Activated CD4-positive, CD25-positive, alpha-beta regulatory T cell treated with anti-CD3 and anti-CD28 coated beads, Interleukin-2, amount 50 U/mL, for 72 hours (primary cell): ENCODE measurements at places on chromosomes 5 and 9.

DNA sequence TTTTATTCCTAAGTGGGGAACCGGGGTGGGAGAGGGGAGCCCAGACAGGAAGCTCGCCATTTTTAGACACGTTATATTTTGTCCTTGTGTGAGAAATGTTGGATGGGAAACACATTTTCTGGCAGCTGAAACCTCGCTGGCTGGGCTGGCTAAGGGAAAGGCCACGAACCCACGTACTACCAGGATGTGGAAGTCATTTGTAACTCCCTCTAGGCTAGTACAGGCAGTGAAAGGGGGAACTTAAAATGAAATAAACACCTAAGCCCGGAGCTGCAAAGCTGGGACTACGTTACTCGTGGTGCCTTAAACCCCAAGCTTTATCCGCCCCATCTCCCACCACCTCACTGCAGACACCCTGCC, 42.5 kb downstream of the TMEM174 start:
- DNase-seq, result no peak

DNA sequence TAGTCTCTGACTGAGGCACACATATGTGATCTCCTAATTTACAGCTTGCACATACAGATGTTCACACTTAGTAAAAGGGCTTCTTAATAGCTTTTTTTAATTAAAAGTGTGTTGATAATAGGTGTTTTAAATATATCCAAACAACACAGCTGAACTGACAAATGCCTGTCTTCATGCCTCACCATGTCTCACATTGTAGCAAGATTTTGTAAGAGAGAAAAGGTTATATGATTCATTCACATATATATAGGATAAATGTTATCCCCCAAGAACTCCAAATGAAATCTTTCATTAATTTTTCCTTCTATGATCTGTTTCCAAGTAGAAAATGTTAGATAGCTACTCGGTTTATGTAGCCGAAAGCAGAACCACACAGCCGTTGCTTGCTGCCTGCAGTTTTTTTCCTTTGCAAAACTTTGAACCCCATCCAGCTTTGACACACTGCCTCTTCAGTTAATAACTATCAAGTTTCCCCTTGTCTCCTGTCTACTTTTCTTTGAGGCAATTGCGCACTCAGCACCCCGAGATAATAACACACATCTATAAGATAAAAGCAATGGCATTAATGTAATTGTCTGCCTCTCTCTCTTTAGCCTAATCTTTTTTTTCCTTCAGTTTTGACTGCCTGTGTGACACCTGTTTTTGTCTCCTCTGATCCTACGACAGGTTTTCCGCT, 299.2 kb downstream of the BNC2 start:
- DNase-seq, result no peak

DNA sequence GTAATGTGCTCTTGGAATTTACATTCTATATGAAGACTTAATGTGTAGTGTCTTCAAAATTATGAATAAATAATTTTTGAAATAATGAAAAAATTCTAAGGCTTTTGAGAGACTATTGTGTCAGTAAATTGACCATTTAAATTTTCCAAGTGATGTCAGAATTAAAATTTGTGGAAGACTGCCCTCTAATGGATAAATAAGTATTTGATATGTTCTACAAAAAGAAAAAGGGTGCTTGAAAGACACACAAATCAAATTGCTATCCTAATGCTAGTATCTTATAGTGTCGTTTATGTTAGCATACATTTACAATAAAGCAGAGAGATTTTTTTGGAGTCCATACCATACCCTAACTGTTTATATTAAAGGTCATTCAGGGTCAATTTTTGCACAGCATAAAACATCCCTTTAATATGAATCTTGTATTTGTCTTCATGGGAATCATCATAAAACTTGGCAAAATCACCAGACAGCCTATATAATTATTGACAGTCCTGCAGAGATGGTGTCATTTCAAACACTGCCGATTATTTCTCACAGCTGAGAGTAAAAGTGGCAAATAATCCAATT, 120.8 kb upstream of the SLC27A6 start:
- DNase-seq, result no peak

GRCh38 chr5:128757196-128757959, 207.9 kb upstream of the SLC27A6 start:
- DNase-seq, result no peak

DNA sequence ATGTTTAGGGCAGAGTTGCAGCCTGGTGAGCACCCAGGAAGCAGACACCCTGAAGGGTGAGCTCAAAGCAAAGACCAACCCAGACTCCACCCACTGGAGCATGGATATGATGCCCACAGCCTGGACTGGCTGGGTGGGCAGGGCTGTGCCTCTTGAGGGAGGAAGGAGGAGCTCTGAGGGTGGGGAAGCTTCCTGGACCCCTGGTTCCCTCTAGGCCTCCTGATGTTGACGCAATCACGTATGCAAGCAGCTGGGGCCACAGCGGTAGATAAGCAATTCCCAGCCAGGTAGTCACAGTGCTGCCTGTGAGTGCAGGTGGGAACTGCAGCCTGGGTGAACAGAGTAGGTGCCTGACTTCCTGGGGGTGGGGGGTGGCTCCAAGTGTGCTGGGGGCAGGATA, 271.5 kb downstream of the CDK5RAP2 start:
- DNase-seq, result no peak

- DNase-seq, result no peak
Observed at GRCh38 chr9:20805766-20806165, 121.7 kb downstream of the FOCAD start.

DNA sequence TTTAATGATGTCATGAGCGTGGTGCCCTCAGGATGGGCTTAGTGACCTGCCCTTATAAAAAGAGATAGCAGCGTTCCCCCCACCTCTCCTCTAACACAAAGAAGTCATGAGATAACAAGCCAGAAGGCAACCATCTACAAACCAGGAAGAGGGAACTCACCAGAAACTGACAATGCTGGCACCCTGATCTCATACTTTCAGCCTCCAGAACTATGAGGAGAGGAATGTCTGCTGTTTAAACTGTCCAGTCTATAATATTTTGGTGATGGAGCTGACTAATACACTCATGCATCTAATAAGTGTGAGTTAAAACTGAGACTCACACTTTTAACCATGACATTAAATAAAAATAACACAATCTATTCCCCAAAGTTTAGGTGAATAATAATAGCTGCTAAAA, 156.1 kb upstream of the SPEF2 start:
- no peak for DNase-seq

DNA sequence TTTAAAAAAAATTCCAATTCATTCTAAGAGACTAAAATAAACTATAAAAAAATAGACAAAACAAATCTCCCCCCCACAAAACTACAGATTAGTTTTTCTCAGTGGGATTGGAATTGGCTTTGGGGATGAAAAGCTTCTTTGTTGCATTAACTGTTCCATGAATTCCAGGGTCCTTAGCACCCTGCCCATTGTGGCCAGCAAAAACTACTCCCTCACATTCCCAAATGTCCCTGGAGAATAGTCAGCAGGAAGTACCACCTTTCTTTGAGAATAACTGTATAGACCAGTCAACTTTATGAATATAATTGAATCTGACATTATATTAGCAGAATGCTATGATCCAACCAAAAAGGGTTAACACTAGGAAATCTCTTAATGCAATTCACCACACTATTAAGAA, 147.9 kb downstream of the LPAR1 start:
- no peak for DNase-seq

DNA sequence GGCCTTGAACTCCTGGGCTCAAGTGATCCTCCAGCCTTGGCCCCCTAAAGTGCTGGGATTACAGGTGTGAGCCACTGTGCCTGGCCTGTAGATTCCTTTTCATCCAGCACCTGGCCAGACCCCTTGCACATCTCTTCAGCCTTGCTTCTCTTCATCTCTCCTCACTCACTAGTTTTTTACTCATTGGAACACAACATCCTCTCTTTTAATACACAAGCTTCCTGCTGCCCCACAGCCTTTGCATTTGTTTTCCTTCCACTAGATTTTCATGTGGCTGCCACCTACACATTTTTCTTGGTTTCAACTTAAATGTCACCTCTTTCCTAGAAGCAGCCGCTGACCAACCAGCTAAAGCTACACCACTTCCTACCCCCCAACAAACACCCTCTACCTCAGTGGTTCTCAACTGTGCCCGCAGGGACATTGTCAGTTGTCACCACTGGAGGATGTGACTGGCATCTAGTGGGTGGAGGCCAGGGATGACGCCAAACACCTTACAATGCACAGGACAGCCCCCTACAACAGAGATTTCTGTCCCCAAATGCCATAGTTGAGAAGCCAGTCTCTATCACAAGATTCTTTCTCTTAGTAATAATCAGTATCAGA, 33.7 kb downstream of the HAVCR1 start:
- DNase-seq, result peak; percentile 61

- no peak for DNase-seq
Observed at GRCh38 chr5:127562252-127562651, 44.8 kb downstream of the PRRC1 start.

GRCh38 chr9:97851446-97851883, 1.6 kb upstream of the FOXE1 start:
- no peak for DNase-seq

DNA sequence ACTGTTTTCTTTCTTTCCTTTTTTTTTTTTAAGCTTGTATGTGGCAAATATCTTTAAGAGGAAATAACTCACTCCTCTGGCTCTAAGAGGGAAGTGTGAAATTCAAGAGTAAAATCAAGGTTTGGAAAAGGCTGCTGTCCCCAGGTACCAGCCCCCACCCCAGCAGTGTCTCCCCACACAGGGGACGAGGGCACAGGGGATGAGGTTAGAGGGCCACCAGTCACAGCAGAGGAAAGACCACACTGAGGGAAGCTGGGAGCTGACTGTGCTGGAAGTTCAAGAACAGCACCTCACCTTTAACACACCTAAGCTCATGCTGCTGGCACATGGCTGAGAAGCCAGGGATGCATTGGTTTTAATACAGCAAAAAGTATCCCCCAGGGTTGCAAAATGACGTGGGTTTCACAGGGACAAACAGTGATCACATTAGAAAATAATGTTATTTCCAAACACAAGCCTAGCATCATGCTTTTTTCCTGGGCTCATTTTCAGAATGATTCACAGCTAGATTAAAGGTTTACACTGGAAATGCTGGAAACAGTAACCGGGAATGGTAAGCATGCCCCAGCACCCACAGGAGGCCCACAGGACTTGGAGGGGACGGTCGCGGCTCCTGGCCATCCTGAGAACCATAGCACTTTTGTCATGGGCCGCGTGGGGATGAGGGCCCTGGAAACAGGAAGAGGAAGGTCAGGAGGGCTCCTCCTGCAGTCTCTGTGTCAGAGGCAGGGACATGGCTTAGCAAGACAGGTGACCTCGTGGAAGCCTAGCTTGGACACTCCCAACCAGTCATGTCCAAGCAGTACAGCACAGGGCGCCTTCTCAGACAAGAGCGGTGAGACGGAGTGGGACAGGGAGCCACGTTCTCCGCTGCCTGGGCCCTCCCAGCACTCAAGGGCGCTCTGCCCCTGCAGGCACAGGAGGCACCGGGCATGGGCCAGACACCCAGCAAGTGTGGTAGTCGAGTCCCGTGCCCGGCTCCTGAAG, 6.9 kb downstream of the LPCAT1 start:
- DNase-seq, result peak; percentile 23

DNA sequence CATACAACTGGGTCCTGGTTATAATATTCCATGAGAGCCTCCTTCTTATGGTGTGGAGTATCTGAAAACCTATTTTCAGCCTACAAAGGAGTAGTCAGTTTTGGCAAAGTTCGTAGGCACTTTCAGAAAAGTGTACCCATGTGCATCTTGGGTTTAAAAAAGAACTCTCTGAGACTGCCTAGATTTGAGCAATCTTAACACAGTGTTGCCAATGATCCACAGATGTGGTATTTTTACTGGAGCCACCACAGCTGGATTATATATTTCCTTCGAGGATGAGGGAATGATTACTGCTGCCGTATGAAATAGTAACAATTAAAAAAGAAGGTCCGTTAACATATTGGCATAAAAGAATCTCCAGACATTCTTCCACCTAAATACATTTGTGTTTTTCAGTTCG, 1.1 kb downstream of the PALM2AKAP2 start:
- DNase-seq, result no peak

GRCh38 chr5:4243479-4244264, 648.0 kb downstream of the IRX1 start:
- no peak for DNase-seq

- DNase-seq, result no peak
Observed at GRCh38 chr9:78821126-78821822, 524.3 kb downstream of the PSAT1 start.

GRCh38 chr5:143781993-143782520, 29.9 kb upstream of the HMHB1 start:
- DNase-seq, result no peak

DNA sequence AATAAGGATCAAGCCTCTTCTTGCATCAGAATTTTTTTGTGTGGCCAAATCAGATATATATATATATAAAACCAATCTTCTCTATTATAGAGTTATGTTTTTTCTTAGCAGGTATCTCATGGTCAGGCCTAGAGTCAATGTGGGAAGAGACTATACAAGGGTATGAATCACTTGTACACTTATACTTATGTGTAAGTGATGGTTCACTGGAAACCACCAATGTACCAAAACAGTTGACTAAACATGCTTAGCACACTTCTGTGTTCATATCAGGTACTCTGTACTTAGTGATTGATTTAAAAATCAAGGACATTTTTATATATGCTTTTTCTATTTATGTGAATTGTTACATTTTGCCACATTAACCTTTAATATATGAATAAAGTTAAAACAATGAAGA, 92.6 kb downstream of the CWC27 start:
- DNase-seq, result no peak

GRCh38 chr9:77575785-77576184, 72.3 kb downstream of the GNA14 start:
- no peak for DNase-seq

GRCh38 chr9:135575995-135576631, 14.6 kb downstream of the PAEP start:
- no peak for DNase-seq

DNA sequence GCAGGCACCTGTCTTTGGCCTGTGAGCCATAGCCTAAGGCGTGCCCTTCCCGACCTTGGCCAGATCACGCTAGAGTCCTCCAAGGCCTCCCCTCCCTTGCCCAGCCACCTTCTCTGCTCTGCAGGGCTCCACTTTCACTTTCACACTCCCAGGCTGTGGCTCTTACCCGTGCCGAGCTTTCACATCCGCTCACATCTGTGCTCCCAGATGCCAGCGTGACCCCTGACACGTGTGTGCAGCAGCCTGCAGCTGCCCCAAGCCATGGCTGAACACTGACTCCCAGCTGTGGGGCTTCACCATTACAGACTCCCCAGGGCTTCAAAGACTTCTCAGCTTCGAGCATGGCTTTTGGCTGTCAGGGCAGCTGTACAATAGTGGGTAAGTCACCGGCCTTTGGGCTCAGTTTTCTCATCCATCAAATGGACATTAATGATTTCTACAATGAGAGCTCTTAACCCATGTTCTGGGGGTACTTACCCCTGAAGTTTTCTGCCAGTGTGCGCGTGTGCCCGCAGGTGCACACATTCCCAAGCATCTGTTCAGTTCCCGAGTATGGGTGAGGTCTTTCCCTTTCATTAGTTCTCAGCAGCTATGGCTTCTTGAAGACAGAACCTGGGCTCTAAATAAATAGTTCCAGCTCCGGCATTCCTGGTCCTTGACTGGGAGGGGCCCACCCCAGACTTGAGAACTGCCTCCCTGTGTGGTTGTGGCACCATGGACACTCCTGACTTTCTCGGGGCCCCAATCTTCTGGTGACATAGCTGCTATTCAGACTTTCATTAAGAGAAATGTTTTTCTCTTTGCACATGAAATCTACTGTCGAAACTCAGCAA, 118.6 kb downstream of the RGS3 start:
- peak; percentile 60 for DNase-seq
